Activated CD4-positive, alpha-beta T cell treated with anti-CD3 and anti-CD28 coated beads, Interleukin-10, Interleukin-2, amounts not matched to agents 100 ng/mL and 50 ng/mL, durations not matched to agents 16 hours and 8 hours (primary cell): ENCODE measurements at places on chromosomes 5 and 9.

GRCh38 chr9:34069831-34070230, 21.1 kb upstream of the UBAP2 start:
- no peak for DNase-seq

- DNase-seq, result no peak
These were observed 15.8 kb downstream of the PSMB7 start for GRCh38 chr9:124399323-124399967.

GRCh38 chr5:119385136-119385535, 29.3 kb downstream of the TNFAIP8 start:
- DNase-seq, result no peak

DNA sequence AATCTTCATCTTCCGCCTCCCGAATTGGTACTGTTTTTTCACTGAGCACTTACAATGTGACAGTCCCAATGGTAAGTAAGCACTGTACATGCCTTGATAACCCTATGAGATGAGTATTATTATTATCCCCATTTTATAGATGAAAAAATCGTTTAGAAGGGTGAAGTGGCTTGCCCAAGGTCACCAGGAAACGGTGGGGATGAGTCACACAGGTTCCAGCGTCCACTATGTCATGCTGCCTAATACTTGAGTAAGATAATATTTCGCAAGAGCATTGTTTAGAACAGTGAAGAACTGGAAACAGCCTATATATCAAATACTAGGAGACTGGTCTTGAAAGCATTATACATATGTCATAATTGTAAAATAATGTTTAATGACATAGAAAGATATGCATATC, 12.9 kb downstream of the HAND1 start:
- no peak for DNase-seq

GRCh38 chr9:136646827-136647711, 15.6 kb upstream of the EGFL7 start:
- no peak for DNase-seq

DNA sequence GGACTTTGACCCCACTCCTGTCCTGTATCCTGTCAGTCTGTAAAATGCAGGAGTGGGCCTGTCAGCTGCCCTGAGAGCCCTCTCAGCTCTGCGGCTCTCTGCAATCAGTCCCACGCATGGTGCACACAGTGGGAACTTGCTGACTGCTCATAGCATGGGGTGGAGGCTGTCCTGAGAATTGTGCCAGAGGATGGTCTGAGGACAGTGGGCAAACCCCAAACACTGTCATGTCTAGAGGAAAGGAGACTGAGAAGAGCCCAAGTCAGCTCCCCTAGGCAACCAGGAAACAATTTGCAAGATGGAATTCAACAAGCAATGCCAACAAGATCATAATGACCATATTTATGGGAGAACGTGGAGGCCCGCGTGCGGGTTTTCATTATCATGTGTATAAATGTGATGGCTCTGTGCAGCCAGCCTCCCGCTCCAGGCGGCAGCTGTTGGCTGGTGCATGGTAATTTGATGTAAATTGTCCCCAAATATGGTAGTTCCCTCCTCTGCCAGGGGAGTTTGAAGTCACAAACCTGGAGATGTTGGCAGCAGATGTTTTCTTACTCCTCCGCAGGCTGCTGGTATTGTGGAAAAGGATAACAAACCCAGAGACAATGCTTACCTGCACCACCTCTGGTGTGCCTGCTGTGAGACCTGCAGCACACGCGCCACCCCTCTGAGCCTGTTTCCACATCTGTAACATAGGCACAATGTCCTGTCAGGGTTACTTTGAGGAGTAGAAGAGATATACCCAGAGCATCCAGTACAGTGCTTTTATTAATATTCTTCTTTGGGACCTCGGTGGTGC, 39.8 kb upstream of the ALDH1B1 start:
- DNase-seq, result no peak

DNA sequence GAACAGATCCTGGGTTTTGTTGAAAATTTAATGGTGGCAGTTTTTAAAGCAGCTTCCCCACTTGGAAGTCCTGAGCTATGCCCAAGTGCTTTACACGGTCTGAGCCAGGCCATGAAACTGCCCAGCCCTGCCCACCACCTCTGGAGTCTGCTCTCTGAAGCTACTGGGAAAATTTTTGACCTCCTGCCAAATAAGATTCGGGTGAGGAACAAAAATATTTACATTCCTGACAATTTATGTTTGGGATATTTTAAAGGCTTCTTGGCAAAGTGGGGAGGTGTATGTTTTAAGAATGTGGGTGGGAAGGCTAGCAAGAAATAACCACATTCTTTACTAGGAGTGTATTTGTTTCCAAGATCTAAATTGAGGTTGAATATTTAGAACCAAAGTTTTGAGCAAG, 50.0 kb downstream of the HACD4 start:
- no peak for DNase-seq

DNA sequence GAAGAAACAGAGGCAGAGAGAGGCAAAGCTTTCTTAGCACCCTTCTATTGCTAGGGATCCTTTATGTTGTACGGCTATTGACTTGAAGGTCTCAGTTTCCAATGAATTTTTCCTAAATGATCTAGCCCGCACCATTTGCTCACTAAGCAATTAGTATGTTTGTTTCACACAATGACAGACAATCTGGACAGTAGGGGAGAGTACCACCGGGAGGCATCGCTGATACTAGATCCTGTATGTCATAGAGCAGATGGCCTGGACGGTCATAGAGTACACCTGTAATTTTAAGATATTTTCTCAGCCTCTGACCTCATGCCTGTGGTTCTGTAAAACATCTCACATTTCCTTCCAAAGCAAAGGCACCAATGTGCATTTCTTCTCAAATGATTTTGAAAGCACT, 194.3 kb downstream of the TLE4 start:
- DNase-seq, result no peak

DNA sequence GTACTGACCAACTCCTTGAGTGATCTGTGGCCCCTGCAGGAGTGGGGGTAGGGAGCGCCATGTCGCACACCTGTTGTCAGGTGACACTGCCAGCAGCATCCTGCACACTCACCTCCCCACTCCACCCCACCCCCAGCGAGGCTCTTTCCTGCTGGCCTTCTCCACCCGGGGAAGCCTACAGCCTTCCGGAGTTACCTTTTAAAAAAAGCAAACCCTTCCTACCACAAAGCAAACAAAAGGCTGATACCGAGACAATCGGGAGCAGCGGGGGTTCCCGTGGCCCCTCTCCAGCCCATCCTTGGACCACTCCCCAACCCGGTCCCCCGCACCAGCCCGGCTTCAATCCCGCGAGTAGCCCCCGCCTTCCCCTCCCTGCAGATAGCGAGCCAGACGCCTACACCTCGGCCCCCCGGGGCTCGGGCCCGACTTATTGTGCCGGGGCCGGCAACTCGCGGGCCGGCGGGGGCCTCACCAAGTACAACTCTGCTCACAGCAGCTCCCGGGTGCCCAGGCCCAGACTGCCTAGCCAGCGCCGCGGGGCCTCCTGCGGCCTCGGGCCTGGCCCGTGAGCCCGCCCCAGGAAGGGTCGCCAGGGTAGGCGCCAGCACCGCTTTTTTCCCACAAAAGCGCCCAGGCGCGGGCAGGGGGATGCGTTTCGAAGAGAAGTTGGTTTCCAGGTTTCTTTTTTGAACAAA, 724 bp downstream of the MACROH2A1 start:
- peak; percentile 64 for DNase-seq

DNA sequence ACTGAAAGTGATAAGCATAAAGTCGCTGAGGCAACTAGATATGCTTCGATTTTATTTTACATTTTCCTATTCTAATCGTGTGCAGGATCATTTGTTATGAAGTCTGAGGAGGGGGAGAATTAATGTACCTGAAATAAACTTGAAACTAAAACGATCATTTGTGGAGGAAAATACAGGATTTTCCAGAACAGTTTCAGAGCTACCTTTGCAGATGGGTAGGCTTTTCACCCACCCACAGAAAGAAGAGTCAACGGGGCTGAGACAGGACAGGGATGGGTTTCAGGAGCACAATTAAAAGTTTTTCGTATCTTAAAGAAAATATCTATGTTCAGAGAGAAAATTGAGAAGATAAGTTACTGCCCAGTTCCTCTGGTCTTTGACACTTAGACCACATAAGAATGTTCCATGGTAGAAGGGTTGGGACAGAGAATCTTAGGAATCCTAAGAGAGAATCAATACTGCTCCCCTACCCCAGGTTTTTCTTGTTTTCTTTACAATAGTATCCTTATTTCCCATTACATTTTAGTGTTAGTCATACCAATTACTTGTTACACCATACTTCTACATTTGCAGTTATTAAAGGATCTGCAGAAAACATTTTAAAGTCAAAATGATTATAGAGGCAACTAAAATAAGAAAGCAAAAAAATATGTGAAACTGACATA, 211.4 kb downstream of the DEPDC1B start:
- DNase-seq, result no peak

DNA sequence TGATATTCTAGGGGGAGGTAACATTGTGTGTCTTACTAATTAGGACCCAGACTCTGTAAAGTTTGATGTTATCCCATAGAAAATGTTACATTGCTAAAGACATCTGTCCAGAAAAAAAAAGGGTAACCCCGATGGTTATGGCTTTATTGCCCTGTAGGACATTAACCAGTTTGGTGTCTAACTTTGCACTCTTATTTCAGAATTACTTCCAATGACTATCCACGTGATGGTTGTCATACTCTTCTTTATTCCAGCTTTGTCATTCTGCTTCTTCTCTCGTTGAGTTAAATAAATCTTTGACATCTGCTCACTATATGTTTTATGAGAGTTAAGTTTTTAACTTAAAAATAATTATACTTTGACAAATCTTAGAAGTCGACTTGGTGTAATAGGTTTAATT, 180.4 kb upstream of the ANKRD55 start:
- DNase-seq, result no peak

DNA sequence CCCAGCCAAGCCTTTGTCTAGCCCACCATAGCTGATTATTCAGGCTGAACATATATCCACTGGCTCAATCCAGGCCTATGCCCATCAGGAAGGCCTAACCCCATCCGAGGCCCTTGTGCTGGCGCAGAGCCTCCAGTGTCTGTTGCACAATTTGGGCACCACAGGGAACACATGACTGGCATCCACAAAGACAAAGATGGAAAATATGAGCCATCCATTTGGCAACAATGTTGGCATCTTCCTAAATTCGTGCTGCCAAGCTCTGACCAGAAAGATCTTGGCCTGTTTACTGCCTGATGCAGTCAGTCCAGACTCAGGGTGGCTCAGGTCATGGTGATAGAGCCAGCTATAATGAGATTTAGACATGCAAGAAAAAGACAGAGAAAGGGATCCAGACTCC, 233.8 kb downstream of the PIK3R1 start:
- DNase-seq, result no peak

DNA sequence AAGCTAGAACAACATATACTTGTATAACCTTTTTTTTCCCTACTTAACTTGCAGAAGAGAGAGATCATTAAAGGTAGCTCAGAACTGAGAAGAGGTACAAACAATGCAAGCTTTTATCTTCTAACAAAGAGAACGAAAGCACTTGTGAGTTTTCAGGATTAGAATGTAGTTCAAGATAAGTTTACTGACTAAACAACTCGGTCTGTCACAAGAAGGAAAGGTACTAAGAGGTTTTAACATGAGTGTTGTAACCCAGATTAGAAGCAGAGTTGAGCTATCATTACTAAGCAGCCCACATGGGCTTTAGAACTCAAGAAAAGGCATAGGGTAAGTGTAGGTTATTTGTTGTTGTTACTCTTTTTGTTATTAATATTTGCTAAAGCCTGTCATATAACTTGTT, 25.2 kb downstream of the GIN1 start:
- no peak for DNase-seq

DNA sequence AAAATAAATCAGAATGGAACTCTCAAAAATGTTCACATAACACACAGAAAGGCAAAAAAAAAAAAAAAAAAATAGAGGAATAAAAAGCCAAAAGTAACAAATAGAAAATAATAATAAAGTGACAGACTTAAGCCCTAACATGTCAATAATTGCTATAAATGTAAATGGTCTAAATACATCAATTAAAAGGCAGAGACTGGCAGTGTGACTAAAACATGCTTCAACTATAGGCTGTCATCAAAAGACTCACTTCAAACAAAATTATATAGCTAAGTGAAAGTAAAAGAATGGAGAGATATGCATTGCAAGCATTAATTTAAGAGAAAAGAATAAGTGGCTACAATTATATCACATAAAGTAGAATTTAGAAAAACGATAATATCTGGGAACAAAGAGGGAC, 114.2 kb downstream of the PHF2 start:
- DNase-seq, result no peak

DNA sequence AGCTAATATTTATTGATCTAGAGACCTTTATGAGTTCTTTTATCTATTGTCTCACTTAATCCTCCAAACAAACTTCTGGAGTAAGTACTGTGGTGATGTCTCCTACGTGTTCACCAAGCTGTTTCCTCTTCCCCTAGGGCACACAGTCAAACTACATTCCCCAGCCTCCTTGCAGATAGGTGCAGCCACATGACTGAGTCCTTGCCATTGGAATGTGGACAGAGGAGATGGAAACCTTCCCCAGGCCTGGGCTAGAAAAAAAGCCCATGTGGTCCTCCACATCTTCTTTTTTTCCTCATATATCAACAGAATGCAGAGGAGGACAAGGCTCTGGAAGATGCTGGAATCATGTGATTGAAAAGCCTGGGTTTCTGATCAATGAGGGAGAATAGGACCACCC, 88.0 kb downstream of the ANKRD55 start:
- DNase-seq, result no peak

DNA sequence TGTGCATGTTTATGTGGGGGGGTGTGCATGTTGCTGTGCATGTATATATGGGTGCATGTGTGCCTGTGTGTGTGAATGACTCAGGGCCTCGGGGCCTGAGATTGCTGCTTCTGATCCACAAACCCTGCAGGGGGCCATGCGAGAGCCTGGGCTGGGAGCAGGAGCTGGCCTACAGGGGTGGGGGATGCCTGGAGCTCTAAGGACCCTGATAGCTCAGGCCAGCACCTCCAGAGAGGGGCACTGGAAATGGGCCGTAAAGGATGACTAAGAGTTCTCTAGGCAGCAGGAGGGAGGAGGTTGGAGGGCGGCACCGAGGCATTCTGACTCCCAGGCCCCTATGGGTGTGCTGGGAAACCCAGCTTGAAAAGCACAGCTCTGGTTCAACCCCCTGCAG, 6.9 kb upstream of the UBAC1 start:
- no peak for DNase-seq

GRCh38 chr5:132300577-132301343, 6.6 kb downstream of the SLC22A4 start:
- DNase-seq, result no peak

- no peak for DNase-seq
These were observed 574.7 kb upstream of the CLINT1 start for GRCh38 chr5:158433634-158434033.

DNA sequence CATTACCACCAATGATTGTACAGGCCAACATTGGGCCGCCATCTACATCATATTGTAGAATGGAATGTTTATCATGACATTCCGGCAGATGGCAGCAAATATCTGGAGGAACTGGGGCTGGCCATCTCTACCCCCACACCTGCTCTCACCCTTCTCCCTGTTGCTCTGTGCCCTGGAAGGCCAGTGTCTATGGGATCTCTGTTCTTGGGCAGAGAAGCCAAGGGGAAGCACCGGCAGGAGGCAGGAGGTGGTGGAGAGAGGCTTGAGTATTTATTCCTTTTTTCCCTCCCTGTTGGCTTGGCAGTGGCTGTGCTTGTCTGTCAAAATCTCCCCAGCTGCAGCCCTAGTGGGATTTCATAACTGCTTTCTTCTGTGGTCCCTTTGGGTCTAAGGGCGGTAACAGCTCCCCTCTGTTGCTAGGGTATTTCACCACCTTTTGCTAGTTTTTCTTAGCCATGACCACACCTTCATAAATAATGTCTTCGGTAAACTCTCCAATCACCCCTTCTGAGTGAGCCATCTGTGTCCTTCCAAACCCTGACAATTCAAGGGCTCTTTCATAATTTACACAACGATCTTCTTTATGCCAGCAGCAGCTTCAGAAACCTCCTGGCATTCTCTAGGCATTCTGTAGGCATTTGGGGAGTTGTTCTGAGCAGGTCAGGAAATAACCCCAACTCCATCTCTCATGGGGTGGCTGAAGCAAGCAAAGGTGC, 225.8 kb downstream of the MELK start:
- no peak for DNase-seq
